Activated CD4-positive, alpha-beta T cell treated with anti-CD3 and anti-CD28 coated beads, Interleukin-2, amount 50 U/mL, for 24 hours (primary cell): ENCODE measurements at places on chromosomes 5 and 9.

DNA sequence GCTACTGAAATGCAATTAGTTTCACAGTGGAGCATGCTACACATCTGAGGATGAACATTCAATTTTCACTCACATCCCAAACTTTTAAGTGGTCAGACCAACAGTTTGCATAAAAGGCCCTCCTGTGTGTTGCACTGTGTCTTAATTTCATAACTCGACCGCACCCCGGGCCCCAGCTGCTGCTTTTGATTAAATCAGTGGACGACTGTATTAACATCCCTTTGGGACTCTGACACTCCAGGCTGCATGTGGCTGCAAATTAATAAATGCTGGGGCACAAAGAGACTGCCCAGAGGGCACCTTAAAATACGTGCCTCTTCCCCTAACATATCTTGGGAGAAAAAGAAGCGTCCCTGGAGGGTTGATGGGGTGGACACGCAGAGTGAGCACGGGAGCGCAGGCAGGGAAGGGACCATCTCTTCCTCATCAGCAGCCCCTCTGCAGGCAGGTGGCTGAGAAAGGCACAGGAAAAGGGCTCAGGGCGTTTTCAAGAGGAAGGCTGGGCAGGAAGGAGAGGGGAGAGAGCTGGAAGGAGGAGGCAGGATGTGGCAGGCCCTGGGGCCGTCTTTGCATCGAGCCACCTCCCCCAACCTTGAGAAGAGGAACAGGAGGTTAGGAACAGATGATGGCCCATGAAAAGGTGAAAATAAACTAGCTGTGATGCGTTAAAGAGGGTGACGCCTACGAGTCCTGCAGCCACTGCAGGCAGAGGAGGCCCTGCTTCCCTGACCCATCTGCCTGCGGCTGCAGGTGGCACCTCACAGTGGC lies 18.6 kb downstream of the MED10 start:
- DNase-seq, result no peak

DNA sequence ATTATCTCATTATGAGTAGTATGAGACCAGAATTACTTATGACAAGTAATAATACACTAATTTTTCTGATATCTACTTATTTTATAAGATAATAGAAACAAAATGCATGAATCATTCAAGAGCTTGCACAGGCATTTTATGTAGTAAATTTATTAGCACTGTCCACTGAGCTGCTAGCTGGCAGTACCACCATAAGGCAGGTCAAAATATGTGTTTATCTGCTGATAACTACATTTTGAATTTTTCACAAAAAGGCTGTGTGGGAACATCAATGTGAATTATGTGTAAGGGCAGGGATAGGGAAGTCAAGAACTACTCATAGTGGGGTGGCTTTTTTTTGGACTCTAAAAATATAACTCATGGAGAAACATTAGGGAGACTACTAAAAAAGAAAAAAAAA lies 249.6 kb downstream of the PAPPA start:
- DNase-seq, result no peak

DNA sequence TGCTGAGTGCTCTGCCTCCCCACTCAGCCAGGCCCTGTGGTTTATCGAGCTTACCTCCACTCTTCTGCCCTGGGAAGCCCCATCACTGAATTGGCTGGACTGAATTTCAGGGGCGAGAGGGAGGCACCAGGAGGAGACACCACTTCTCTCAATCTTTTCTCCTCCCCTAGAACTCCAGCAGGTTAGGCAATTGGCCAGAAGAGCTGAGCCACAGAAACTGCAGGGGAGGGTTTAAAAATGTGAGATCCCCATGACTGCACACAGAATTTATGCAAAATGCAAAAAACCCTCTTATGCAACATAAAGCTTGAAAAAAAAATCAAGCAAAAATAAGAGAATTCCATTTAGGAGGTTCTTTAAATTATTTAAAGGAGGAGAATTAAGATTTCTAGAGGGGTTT lies 29.9 kb downstream of the TUT7 start:
- DNase-seq, result no peak

DNA sequence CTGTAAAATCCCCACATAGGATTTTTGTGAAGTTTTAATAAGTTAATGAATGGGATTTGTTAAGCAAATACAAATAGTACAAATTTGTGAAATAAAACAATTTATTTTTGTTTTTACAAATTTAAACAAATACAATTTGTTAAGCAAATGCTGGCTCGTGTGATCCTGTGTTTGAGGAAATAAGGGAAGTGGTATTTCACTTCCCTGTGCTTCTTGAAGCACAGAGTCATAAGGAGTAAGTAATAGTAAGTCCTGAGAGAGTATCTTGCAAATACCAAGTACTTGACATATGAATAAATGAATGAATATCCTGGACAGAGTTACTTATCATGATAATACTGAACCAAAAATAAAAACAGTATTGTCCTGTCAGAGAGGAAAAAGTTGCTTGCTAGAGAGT lies 9.1 kb downstream of the SMIM3 start:
- DNase-seq, result no peak

- DNase-seq, result no peak
Measured at GRCh38 chr5:68534131-68534940, 318.8 kb downstream of the PIK3R1 start.

GRCh38 chr5:95669540-95669939 lies 13.3 kb downstream of the SPATA9 start:
- DNase-seq, result no peak

DNA sequence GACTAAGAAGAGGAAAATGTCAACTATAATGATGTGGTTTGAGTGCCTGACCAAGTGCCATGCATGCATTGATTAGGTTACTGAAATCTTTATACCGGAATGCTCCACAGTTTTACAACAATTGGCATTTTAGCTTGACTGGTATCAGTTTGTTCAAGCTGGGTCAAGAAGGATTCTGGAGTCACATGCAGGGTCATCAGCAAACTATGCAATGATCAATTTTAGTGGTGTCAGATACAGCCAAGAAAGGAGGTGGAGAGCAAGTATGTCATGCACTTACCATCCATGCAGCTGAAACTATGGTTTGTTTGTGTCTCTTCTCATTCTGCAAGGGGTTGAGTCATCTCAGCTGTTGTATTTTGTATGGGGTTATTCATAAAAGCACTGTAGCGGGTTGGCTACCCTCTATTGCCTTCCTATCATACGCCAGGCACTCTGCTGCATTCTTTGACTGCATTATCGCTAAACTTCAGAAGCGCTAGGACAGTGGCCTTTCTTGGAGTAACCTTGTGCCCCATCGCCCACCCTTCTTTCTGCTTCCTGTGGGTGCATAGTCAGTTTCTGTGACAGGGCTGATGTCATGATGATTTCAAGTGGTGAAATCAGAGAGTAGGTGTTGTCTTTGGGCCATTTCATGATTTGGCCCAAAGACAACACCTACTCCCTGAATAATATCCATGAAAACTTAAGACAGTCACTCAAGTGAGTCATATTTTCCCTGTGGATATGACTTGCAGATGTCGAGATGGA lies 145.4 kb downstream of the MTX3 start:
- no peak for DNase-seq
